Stimulated activated CD4-positive, alpha-beta T cell treated with anti-CD3 and anti-CD28 coated beads, Interleukin-1b, Interleukin-23, amount 100 ng/mL, for 1 hour (primary cell): ENCODE measurements at places on chromosomes 2 and 18.

GRCh38 chr18:66377291-66377690, 226.6 kb downstream of the CDH19 start:
- DNase-seq = no peak

DNA sequence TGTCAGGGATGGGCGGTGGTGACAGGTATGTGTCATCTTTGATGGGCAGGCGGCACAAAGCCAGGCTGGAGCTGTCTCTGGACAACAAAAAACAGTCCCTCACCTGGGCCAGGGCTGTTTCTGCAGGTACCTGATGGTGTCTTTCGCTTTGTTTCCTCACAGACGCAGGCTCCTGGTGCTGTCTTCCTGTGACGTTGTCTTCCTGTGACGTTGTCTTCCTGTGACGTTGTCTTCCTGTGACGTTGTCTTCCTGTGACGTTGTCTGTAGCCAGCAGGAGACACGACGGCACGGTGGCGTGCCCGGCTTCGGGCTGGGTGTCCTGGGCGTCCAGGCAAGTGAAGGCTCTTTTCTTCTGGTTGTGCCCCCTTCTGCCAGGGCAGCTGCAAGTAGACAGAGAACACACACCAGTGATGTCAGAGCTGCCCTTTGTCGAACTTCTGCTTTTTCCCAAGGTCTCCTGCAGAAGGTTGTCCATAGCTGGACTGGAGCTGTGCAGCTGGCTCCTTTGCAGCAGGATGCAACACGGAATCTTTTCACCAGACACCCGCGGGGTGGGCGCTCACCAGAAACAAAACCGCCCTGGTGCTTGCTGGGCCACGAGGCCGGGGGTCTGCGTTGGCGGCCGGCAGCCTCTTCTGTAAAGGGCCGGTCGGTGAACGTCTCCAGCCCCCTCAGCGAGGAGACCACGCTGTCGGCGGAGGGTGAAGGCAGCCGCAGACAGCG, 21.1 kb downstream of the GPR35 start:
- no peak for DNase-seq

DNA sequence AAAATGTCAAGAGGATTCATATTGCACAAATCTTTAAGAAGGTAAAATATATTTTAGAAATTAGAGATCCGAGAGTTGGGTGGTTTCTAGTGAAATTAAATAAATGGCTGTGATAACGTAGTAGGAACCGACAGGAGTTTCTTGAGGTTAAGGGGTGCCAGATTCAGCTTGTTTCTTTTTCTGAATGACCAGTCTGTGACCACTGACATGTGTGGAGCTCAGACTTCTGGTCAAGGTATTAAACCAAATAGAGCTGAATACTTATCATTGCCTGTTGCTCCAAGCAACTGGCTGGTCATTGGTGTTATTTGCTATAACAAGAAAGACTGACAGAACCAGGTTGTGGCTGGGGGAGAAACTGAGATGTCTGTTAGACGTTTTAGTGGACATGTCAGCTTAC, 408.2 kb upstream of the HS6ST1 start:
- no peak for DNase-seq

GRCh38 chr2:207238831-207239701, 73.3 kb upstream of the KLF7 start:
- DNase-seq = no peak

- DNase-seq = no peak
These were observed 418.9 kb downstream of the EPHA4 start for GRCh38 chr2:221153226-221153625.

DNA sequence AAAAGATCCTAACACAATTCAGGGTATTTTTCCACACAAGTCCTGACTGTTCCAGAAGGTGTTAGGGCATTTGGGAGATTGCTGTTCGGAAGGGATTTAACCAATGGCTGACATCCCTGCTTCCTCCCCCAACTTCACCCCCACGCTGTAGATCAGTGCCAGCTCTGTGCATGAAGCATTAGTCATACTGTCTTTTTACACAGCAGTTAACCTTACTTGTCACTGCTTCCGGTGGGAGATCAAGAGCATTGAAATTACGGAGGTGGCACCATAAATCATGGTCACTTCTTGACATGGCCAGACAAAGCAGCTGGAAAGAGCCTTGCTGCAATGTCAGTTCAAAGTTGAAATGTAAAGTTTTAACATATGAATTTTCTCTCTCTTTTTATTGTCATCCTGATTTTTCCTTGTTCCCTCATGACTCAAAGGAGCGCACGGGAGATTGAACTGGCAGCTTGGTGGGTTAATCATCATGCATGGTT, 70.2 kb downstream of the HRH4 start:
- DNase-seq = no peak

- DNase-seq = no peak
These were observed 53.1 kb upstream of the TMEM87B start for GRCh38 chr2:112001942-112002341.

DNA sequence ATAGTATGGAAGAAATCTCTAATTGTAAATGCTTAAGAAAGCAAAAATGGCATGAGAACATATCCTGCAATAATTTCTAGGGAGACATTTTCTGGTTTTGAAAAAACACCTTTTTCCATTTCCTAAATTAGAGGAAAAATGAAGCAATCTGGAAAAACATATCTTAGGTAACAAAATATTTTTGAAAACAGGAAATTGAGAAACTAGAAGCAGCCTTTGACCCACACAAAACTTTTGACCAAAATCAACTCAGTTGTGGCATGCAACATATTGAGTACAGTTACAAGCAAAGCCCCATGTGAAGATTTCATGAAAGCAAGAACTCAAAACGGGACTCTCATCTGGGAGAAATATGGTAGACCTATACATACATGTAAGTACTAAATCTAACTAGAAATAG, 28.6 kb upstream of the CHAC2 start:
- DNase-seq = no peak

DNA sequence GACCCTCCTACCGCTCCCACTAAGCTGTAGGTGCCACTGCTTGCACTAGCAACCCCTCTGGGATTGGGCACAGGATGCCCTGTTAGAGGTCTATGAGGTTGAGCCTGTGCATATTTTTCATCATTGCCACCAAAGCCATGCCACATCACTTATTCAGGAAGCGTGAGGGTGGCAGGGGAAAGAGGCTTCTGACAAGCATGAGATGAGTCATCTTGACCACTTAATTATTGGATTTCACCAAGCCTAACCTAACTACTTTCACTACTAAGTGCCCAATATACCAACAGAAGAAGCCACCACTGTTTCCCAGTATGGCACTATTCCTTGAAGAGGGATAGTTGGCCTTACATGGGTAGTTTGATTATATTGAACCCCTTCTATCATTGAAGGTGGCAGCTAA, 181.3 kb upstream of the EPHA4 start:
- DNase-seq = no peak

- no peak for DNase-seq
These were observed 50.0 kb downstream of the SLC8A1 start for GRCh38 chr2:40401896-40402295.

DNA sequence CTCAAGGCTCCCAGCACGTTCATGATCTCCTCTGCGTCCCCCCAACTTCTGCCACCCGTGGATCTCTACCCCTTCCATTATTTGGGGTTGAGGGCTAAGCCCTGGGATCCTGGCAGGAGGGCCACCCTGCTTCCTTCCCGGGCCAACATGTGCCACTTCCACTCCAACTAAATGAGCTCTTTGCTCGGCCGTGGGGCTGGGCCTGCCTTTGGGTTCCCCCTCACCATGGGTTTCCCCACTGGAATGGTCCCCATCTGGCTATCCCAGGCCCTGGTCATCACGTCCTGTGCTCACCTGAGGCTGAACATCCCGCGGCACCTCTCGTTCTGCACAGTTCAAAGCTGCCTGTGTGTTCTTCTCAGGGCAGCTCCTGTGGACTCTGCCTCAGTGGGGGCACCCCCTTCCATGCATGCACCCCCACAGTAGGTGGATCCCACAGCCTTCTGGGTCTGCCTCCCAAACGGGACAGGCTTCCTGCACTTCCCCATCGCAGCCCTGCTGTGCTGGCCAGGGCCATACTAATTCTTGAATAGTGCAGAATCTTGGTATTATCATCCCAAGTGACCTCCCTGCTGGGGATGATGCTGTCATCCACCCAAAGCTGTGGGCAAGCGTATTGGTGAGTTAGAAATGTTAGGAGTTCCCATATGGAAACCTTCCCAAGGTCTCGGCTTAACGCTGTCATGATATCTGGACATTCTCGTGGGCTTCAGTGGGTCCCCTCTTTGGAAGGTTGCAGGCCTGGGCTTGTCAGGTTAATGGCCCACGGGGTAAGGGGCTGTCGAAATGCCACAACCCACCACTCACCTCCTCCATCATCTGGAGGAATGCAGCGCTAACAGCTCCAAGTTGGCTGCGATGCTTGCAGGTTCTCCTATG, 150.5 kb upstream of the TWIST2 start:
- no peak for DNase-seq

DNA sequence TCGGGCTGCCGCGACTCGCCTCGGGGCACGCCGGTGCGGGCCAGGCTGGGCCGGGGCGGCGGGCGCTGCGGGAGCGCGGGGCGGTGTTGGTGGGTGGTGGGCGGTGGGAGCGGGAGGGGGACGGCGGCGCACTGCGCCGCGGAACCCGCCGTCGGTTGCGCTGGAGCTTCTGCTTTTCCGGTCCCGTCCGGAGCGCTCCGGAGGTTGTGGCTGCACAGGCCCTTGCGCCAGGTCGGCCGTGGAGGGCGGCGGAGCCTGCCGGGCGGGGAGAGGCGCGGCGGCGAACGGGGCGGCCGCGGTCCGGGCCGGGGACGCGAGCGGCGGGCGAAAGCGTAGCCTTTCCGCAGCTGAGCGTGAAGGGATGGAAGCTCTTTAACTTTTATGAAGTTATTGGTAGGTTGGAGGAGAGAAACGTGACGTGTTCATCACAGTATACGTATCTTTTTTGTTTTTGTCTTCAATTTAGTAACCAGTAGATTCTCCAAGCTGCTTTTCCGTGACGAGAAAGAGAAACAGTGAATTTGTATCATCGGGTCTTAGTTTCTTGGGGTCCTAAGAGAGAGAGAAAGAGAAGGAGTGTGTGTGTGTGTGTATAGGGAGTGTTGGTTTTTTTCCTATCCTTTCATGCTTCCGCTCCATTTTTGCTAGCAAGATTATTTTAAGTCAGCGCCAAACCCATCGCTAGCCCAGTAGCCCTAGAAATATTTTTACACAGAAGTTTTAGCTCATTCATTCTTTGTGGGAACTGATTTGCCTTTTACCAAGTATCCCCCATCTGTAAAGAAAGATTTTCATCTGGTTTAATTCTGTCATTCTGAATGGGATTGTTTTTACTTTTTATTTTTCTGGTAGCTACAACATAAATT, 535 bp downstream of the ATG4B start:
- no peak for DNase-seq

DNA sequence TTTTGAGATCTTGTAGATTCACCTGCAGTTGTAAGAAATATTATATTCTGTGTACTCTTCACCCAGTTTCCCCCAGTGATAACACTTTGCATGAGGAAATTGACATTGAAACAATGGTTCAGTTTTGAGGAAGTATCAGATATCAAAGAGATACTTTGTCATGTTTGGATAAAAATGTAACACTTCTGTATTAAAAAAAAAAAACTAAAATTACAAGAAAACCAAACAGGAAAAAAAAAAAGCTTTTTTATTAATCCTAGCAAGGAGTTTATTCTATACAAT, 204.0 kb downstream of the ARL4C start:
- no peak for DNase-seq

GRCh38 chr18:22283397-22283796, 114.0 kb downstream of the GATA6 start:
- DNase-seq = no peak
